ENCODE measurements at places on chromosomes 7 and 10.

GRCh38 chr7:1103009-1103788 is 15.3 kb downstream of the GPER1 start:
- peaks cover 1% of the 10 kb centered on the region for H3K36me3 ChIP-seq
- H3K27ac ChIP-seq: peak overlapping the region; percentile 81
- H3K4me3 ChIP-seq: peak overlapping the region; percentile 54
- H3K27me3 ChIP-seq: no peaks in the 10 kb centered on the region

GRCh38 chr7:85091565-85091928 is 95.3 kb downstream of the SEMA3D start:
- no peak overlapping the region for H3K4me3 ChIP-seq
- no peaks in the 10 kb centered on the region for H3K4me1 ChIP-seq
- DNase-seq: no peak
- no peaks in the 10 kb centered on the region for H3K36me3 ChIP-seq
- H3K27ac ChIP-seq: no peak overlapping the region

- H3K27me3 ChIP-seq: no peaks in the 10 kb centered on the region
- DNase-seq: no peak
- H3K4me1 ChIP-seq: no peaks in the 10 kb centered on the region
- H3K27ac ChIP-seq: no peak overlapping the region
Measured at GRCh38 chr10:209357-209756, 74.1 kb downstream of the ZMYND11 start.

GRCh38 chr7:40977533-40977932 is 725.4 kb downstream of the INHBA start:
- H3K36me3 ChIP-seq: no peaks in the 10 kb centered on the region
- H3K27ac ChIP-seq: no peak overlapping the region
- H3K4me3 ChIP-seq: no peak overlapping the region
- no peaks in the 10 kb centered on the region for H3K4me1 ChIP-seq

- no peaks in the 10 kb centered on the region for H3K27me3 ChIP-seq
- no peak overlapping the region for H3K27ac ChIP-seq
- H3K4me3 ChIP-seq: no peak overlapping the region
- no peaks in the 10 kb centered on the region for H3K36me3 ChIP-seq
- no peaks in the 10 kb centered on the region for H3K4me1 ChIP-seq
Measured at GRCh38 chr7:40499718-40500117, 364.9 kb downstream of the SUGCT start.

GRCh38 chr7:36775061-36775620 is 50.8 kb upstream of the AOAH start:
- H3K4me1 ChIP-seq: peaks cover 51% of the 10 kb centered on the region
- peaks cover 23% of the 10 kb centered on the region for H3K36me3 ChIP-seq
- DNase-seq: no peak
- H3K4me3 ChIP-seq: no peak overlapping the region
- no peaks in the 10 kb centered on the region for H3K27me3 ChIP-seq

GRCh38 chr10:93255546-93255945 is 181.9 kb downstream of the CYP26A1 start:
- no peak overlapping the region for H3K27ac ChIP-seq
- no peaks in the 10 kb centered on the region for H3K27me3 ChIP-seq
- H3K4me3 ChIP-seq: no peak overlapping the region
- H3K36me3 ChIP-seq: no peaks in the 10 kb centered on the region
- H3K4me1 ChIP-seq: no peaks in the 10 kb centered on the region

DNA sequence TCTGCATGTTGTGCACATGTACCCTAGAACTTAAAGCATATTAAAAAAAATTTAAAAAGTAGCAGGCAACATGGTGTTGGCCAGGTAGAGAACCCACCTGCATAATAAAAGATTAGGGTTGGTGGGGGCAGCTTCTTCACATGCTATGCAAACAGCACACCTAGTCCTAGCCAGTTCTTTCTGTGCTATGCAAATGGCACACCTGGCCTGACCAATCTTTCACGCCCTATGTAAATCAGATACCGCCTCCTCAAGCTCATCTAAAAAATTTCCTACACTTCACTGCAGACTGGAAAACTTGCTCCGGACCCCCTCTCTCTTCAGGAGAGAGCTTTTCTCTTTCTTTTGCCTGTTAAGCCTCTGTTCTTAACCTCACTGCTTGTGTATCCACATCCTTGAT is 14.5 kb upstream of the PIP start:
- H3K4me1 ChIP-seq: no peaks in the 10 kb centered on the region
- no peak for DNase-seq
- no peaks in the 10 kb centered on the region for H3K27me3 ChIP-seq
- no peaks in the 10 kb centered on the region for H3K36me3 ChIP-seq

DNA sequence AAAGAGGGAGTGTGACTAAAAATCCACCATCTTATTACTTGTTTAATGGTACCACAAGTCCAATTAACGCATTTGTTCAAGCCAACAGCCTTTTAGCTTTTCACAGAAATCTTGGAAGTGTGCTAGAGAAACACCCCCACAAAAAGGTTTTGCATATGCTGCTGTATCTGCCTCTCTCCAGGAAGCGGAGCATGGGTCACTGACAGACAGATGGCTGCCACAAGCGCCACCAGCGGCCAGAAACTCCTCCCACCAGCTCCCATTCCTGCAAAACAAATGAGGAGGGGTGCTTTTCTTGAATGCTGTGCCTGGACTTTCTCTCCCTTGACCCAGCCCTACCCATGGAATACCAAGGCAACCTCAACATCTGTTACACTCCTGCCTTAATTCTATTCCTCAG is 176.3 kb upstream of the LRGUK start:
- no peaks in the 10 kb centered on the region for H3K36me3 ChIP-seq
- H3K27me3 ChIP-seq: no peaks in the 10 kb centered on the region
- no peak overlapping the region for H3K4me3 ChIP-seq
- H3K4me1 ChIP-seq: no peaks in the 10 kb centered on the region
- no peak overlapping the region for H3K27ac ChIP-seq

GRCh38 chr7:20913853-20914252 is 127.2 kb upstream of the SP8 start:
- H3K27ac ChIP-seq: no peak overlapping the region
- H3K27me3 ChIP-seq: no peaks in the 10 kb centered on the region
- no peak for DNase-seq
- H3K4me1 ChIP-seq: no peaks in the 10 kb centered on the region

DNA sequence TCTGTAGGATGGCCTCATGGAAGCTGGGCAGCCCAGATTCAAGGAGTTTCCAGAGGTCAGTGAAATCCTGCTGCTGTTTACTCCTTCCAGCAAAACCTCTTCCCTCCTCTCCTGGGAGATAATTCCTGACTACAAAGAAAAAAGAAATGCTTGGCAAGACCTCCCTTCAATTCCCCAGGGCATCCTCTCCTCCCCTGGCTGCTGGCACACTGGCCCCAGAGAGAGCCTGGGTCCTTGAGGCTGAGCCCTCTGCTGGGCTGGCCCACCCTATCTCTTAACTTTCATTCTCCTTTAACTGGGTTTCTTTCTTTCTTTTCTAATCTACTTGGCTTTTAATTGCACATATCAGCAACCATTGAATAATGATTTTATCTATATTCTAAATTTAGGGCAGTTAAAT is 7.7 kb downstream of the DRGX start:
- no peak for DNase-seq
- H3K4me3 ChIP-seq: no peak overlapping the region
- H3K27me3 ChIP-seq: peaks cover 34% of the 10 kb centered on the region
- no peak overlapping the region for H3K27ac ChIP-seq
- H3K4me1 ChIP-seq: no peaks in the 10 kb centered on the region

GRCh38 chr10:124259139-124259825 is 159.4 kb downstream of the OAT start:
- no peaks in the 10 kb centered on the region for H3K36me3 ChIP-seq
- H3K27ac ChIP-seq: no peak overlapping the region
- no peaks in the 10 kb centered on the region for H3K27me3 ChIP-seq
- H3K4me1 ChIP-seq: no peaks in the 10 kb centered on the region
- no peak for DNase-seq

DNA sequence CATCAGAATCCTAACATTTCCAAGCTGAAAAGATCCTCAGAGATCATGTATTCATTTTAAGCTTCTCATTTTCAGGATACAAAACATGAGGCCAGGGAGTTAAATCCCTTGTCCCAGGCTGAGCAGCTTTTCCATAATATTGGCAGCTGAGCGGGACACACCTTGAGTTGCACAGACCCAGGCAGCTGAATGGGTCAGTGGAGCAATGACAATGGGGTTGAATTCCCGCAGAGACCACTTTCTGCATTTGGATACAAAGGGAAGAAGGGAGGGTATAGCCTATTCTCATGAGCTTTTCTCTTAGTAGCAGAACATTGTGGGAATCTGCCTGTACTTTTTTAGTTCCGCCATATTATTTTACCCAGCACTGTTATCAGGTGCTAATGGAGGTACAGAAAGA is 49.5 kb downstream of the PRR15 start:
- DNase-seq: no peak
- H3K36me3 ChIP-seq: no peaks in the 10 kb centered on the region
- H3K27ac ChIP-seq: no peak overlapping the region
- no peaks in the 10 kb centered on the region for H3K4me1 ChIP-seq
- H3K27me3 ChIP-seq: no peaks in the 10 kb centered on the region

GRCh38 chr10:21919117-21919516 is 84.4 kb downstream of the DNAJC1 start:
- no peak overlapping the region for H3K27ac ChIP-seq
- H3K36me3 ChIP-seq: no peaks in the 10 kb centered on the region
- H3K4me3 ChIP-seq: no peak overlapping the region

- no peak overlapping the region for H3K4me3 ChIP-seq
- H3K27me3 ChIP-seq: peaks cover 13% of the 10 kb centered on the region
- DNase-seq: no peak
- H3K27ac ChIP-seq: no peak overlapping the region
- no peaks in the 10 kb centered on the region for H3K36me3 ChIP-seq
Measured at GRCh38 chr7:151937286-151937685, 19.0 kb upstream of the GALNTL5 start.

DNA sequence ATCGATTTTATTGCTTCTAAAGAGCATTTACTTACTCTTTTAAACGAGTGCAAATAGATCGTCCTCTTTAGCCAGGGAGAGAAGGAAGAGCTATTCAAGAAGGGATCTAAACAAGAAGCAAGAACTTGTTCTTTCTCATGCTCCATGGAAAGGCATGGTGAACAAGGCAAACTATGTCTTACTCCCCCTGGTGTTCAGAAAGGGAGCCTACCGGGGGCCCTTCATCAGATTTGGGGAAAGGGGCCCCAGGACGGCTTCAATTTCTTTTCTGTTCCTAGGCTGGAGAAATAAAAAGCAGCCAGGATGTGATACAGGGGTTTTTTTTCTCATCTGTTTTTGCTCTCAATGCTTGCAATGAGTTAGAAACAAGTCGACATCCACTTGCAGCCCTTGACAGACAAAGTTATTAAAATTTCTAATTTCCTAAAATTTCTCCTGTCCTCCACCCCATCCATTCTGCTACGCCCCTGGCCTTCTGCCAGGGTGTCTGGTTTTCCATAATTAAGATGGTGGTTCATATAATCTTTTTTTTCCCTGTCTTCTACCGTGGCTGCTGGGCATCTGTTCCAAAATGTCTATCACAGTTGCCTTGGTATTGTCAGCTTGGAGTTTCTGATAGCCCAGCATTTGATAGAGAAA is 214.4 kb downstream of the CREB5 start:
- H3K4me3 ChIP-seq: no peak overlapping the region
- no peaks in the 10 kb centered on the region for H3K4me1 ChIP-seq
- H3K36me3 ChIP-seq: no peaks in the 10 kb centered on the region
- H3K27me3 ChIP-seq: no peaks in the 10 kb centered on the region
- no peak overlapping the region for H3K27ac ChIP-seq
- no peak for DNase-seq

DNA sequence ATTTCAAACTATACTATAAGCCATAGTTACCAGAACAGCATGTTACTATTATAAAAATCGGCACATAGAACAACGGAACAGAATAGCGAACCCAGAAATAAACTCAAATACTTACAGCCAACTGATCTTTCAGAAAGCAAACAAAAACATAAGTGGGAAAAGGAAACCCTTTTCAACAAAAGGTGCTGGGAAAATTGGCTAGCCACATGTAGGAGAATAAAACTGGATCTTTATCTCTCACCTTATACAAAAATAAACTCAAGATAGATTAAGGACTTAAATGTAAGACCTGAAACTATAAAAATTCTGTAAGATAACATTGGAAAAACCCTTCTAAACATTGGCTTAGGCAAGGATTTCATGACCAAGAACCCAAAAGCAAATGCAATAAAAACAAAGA is 29.1 kb downstream of the ZNF680 start:
- no peak overlapping the region for H3K4me3 ChIP-seq
- no peaks in the 10 kb centered on the region for H3K27me3 ChIP-seq
- DNase-seq: no peak
- no peak overlapping the region for H3K27ac ChIP-seq
- peaks cover 91% of the 10 kb centered on the region for H3K36me3 ChIP-seq

GRCh38 chr7:77351539-77352004 is 64.6 kb downstream of the GSAP start:
- peak overlapping the region; percentile 86 for H3K27ac ChIP-seq
- peaks cover 14% of the 10 kb centered on the region for H3K27me3 ChIP-seq
- H3K4me1 ChIP-seq: peaks cover 61% of the 10 kb centered on the region
- H3K4me3 ChIP-seq: peak overlapping the region; percentile 63
- DNase-seq: peak; percentile 67
- no peaks in the 10 kb centered on the region for H3K36me3 ChIP-seq

DNA sequence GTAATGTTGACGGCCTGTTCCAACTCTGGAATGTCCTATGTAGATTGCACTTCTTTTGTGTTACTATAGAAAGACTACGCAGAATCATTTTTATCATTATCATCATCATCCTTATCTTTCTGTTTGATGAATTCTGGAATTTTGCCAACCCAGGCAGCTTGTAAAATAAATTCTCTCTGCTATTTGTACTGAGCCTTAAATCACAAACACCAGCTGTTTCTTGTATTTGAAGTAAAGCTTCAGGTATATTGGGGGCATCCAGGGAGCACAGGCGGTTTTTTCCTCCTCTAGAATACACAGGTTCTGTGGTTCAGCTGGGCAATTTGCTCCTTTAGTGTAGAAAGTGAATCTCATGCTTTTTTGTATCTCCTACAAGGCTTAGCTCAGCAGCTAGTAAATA is 14.9 kb upstream of the CPA5 start:
- no peak overlapping the region for H3K4me3 ChIP-seq
- H3K4me1 ChIP-seq: peaks cover 4% of the 10 kb centered on the region
- H3K27ac ChIP-seq: no peak overlapping the region
- no peak for DNase-seq
- H3K36me3 ChIP-seq: no peaks in the 10 kb centered on the region

DNA sequence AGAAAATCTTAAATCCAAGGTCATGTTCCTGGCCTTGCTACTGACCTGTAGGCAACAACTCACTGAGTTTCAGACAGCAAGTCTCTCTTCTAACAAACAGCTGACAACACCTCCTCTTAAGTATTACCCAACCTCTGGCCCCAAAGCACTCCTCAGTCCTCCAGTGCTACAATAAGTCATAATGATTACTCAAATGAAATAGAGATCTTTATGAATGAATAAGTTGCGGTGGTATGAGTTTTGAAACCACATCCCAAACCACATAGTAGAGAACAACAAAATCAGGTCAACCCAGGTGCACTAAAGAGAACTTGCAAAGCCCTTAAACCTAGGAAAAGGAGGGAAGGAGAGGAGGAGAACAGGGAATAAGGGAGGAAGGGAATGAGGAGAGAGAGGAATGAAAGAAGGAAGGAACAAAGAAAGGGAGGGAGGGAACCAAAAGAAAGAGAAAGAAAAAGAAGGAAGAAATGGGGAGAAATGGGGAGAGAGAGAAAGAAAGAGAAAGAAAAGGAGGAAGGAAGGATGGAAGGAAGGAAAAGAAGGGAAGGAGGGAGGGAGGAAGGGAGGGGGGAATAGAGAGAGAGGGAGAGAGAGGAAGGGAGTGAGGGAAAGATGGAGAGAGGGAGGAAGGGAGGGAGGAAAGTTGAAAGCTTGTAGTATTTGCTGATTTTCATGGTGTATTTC is 142.8 kb upstream of the CALCR start:
- no peaks in the 10 kb centered on the region for H3K36me3 ChIP-seq
- H3K27me3 ChIP-seq: peaks cover 5% of the 10 kb centered on the region
- no peak overlapping the region for H3K4me3 ChIP-seq
- H3K27ac ChIP-seq: no peak overlapping the region

Data from activated T-helper 2 cell treated with anti-CD3 and anti-CD28 coated beads, Interferon-gamma antibody, Interleukin-2, Interleukin-4, amounts not matched to agents 10 μg/mL and 5 μg/mL and 100 μg/mL, durations not matched to agents 14 hours and 24 hours and 36 hours (primary cell).